T47D (cell line): ENCODE measurements at places on chromosomes 3 and 15.

DNA sequence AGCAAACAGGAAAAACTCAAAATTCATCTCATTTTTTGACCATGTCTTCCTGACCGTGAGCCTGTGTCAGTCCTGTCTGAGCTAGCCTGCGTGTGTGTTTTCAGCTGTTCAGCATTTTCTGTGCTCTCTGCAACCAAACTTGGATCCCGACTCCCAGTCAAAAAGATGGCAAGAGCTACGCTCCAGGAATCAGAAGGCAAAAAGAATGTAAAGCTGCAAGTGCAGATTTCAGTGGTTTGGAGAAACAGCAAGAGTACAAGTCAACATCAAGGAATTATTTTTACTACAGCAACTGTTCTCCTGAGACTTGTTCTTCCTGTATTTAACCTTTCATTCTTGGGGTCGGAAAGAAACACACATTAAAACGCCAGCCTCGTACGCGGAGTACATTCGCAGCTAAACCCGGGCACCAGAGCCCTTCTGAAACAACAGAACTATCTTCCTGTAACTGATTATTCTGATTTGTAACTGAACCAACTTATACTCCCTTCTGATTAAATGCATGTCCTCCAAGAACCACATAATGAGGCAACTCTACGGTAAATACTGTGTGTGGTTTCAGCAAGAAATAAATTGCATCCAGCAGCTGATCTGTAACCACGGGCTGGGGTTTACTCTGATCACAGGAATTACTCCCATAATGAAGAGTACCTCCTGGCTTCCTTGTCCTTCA is 107.4 kb downstream of the LRIG1 start:
- DNase-seq = no peak

DNA sequence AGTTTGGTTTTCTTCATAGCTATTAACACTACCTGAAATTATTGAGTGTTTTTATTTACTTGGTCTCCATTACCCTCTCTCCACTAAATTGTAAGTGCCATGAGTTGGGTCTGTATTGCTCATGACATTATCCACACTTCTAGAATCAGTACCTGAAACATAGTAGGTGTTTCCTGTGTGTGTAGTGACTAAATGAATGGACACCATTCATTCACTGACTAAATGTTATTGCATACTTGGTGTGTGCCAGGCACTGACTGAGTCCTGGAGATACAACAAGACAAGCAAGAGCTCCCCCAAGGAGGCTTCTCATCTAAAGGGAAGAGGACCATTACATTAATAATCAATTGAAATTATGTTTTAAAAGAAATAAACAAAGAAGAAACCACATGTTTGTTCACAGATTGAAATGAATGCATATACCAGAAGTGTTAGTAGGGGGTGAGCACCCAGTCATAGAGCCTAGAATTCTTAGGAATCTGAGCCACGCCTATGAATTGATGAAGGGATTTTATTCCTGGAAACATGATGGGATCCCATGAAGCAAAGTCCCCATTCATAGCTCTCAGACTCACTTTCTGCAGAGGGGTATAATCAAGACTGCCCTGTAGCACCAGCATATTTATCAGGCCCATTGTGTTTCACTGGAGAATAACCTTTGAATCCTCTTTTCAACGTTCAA is 31.7 kb upstream of the ATOSA start:
- no peak for DNase-seq

GRCh38 chr3:180804916-180805315 is 107.6 kb upstream of the FXR1 start:
- peak; percentile 67 for DNase-seq

GRCh38 chr3:34008191-34008590 is 209.8 kb downstream of the PDCD6IP start:
- DNase-seq = no peak

- no peak for DNase-seq
Observed at GRCh38 chr3:8555113-8555661, 53.6 kb downstream of the LMCD1 start.
